HS-5 (cell line): ENCODE measurements at places on chromosomes 4 and X.
A peak's percentile ranks its signal among the peaks of the same experiment; 100 is the strongest.

GRCh38 chr4:143351774-143352451 lies 15.2 kb downstream of the GAB1 start:
- no peak for DNase-seq

DNA sequence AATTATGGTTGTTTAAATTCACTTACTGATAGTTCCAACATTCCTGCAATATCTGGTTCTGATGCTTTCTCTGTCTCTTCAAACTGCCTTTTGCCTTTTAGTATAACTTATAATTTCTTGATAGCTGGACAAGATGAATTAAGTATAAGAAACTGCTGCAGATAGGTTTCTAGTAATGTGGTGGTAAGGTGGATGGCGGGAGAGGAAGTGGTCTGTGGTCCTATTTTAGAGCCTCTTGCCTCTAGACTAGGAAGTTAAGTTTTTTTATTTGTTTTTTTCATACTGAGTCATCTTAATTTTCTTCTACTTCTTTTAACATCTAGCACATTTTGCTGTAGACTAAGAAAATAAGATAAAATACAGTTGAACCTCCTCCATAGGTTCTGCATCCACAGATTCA lies 310.0 kb downstream of the SLITRK2 start:
- no peak for DNase-seq

- no peak for DNase-seq
These were observed 627.4 kb upstream of the BOD1L1 start for GRCh38 chr4:14254926-14255325.

GRCh38 chrX:148577741-148578140 lies 77.3 kb downstream of the AFF2 start:
- no peak for DNase-seq

- no peak for DNase-seq
These were observed 1877.9 kb upstream of the PCDH7 start for GRCh38 chr4:28842271-28842670.

DNA sequence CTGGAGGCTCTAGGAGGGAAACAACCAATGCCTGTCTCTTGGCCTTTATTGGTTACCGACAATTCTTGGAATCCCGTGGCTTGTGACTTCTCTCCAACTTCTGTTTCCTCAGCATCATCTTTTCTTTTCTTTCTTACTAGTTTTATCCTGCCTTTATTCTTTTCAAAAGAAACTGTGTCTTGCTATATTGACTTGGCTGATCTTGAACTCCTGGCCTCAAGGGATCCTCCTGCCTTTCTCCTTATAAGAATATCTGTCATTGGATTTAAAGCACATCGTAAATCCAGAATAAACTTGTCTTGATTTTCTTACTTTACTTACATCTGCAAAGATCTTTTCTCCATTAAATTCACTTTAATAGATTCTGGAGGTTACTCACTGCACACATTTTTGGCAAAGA lies 49.9 kb upstream of the UGT2B10 start:
- no peak for DNase-seq

DNA sequence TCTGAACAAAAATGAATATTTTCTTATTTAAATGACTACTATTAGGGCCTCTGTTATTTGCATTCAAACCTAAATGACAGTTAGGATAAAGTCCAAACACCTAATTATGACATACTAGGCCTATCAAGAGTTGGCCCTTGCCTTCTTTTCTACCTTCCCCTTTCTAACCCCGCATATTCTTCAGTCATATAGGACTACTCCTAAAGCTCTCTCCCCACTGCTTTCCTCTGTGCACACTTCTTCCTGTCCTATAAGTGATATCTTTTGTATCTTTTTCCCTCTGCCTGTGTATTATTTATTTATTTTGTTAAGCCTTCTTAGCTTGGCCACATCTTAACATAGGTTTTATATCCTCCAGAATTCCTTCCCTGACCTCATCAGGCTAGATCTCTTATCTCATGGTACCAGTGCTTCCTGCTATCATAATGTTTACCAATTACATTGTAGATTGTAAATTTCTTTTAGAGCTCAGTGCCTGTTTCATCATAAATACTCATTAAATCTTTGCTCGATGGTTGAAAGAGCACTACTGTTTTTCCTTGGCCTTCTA lies 22.5 kb downstream of the ERVMER34-1 start:
- no peak for DNase-seq

GRCh38 chr4:154004016-154004415 lies 215.1 kb upstream of the SFRP2 start:
- no peak for DNase-seq

DNA sequence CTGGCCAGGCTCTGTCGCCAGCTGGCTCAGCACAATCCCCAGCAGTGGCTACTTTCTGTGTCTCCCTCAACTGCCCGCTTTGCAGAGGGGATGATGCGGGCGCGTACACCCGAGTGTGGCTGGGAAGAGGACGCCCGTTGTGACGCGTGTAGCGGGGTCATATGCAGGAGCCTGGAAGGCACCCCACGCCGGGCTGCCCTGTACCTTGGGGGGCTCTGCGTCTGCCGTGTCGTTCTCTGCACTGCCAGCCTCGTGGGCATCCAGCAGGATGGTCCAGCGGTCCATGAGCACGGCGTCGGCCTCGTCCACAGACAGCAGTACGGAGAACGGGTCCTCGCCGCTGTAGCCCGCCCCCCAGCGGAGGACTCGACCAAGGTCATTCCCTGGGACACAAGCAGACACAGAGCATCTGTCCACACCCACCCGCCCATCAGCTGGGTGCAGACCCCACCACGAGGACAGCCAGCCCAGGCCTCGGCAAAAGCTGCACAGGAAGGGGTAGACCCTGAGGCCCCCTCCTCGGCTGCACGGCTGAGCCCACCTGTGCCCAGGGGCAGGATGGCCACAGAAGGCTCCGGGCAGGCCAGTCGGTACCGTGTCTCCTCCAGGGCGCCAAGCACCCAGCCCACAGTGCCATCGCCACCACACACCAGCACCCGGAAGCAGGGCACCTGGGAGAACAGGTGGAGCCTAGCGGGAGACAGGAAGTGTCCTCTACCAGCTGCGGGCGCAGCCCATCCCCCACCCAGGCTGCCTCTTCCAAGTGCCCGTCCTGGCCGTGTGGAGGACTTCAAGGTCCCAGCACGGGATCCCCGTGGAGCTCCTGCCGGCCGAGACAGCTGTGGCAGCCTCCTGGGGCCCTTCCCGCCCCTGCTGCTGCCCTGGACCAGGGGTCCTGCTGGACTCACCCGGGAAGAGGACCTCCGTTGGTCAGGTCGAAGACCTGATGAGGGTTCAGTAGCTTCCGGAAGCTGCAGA lies 10.8 kb downstream of the DGKQ start:
- no peak for DNase-seq

DNA sequence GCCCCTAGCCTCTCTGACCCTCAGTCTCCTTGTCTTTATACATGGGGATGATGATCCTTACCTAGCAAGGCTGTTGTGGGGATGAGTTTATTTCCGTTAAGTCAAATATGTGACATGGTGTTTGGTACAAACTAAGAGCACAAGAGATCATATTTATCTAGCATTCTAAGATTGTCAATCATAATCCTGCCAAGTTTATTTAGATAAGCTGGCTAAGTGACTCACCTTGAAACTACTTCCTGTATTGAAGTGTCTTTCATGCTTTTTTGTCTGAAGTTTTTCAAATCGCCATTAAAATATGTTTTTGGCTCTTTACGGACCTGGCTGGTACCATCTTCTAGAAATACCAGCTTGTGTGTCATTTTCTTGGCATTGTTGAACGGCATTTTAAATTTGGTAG lies 30.7 kb downstream of the MAP7D3 start:
- no peak for DNase-seq

GRCh38 chrX:148537556-148538182 lies 37.3 kb downstream of the AFF2 start:
- DNase-seq, result no peak

GRCh38 chrX:22378296-22378695 lies 105.6 kb downstream of the CBLL2 start:
- DNase-seq, result no peak

DNA sequence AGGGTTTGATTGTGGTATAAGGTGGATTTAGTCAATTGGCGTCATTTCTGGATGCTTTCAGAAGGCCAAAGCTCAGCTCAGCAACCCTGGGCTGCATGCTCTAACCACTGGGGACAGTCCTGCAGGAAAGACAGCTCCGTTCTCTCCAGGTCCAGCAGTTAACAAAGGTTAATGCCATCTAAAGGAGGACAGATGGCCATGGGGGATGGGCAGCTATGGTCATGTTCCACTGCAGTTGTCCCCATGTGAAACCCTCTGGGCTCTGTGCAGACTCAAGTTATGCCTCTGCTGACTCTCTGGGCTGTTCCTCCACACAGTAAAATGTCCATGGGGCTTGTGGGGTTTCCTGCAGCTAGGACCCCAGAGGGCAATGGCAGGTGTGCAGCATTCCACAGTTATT lies 562.1 kb upstream of the ADGRL3 start:
- DNase-seq, result no peak

DNA sequence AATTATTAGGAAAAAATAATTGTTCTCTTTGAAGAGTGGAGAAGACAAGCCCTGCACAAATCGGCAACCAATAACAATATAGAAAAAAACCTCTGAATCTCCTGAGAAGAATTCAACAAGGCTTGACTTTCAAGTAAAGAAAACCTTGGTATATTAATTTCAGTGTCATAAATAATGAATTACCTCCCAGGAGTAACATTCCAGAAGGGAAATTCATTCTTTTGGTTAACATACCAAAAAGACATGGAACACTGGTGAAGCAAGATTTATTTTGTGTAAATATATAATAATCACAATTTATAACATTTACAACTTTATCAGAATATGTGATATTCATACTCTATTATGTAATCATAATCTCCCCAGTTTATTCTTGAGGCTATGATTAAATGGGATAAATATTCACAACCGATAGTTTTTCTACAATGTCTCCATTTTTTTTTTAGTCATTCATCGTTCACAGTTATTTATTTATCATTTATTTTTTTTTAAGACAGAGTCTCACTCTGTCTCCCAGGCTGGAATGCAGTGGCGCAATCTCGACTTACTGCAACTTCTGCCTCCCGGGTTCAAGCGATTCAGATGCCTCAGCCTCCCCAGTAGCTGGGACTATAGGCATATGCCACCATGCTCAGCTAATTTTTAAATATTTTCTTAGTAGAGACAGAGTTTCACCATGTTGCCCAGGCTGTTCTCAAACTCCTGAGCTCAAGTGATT lies 53.0 kb upstream of the RPS6KA6 start:
- no peak for DNase-seq

DNA sequence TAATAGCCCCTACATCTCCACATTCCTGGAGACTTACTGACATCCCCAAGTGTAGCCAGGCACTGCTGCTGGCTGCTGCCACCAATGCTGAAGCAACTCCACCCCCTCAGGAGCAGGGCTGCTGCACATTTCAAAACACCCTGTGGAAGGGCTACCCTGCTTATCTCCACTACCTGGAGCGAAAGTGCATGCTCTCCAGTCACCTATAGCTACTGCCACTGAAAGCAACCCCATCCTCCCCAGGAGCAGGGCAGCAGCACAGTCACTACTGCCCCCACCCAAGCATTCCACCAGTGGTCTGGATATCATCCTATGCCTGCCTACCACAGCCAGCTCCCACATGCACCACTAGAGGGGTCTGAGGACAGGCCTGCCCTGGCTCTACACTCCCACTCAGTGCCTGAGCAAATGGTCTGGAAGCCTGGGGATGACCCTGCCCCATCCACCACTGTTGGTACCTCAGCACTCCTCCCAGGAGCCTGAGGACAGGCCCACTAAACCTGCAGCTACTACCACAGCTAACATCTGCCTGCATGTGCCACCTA lies 55.3 kb downstream of the MANBA start:
- DNase-seq, result no peak

DNA sequence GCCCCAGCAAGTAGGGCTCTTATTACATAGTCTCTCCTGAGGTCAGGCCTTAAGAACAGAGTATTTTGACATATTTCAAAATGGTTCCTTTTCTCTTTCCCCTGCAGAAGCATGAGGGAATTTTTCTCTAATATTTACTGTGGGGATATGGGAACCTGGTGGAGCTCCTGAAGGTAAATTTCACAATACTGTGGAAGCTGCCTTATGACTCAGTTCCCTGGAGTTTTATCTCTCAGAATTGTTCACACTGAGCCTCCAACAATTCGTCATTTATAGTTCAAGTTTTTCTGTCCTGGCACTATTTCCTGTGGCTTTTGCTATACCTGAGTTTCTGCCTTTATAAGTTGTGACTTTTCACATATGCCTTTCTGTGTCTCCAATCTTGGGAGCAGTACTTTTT lies 607.2 kb upstream of the NDST4 start:
- peak; percentile 13 for DNase-seq

GRCh38 chr4:153212736-153213135 lies 8.5 kb downstream of the TRIM2 start:
- no peak for DNase-seq

GRCh38 chr4:179530958-179531357 lies 2088.7 kb upstream of the AGA start:
- no peak for DNase-seq

- no peak for DNase-seq
These were observed 2.9 kb downstream of the GNRHR start for GRCh38 chr4:67751260-67751659.

DNA sequence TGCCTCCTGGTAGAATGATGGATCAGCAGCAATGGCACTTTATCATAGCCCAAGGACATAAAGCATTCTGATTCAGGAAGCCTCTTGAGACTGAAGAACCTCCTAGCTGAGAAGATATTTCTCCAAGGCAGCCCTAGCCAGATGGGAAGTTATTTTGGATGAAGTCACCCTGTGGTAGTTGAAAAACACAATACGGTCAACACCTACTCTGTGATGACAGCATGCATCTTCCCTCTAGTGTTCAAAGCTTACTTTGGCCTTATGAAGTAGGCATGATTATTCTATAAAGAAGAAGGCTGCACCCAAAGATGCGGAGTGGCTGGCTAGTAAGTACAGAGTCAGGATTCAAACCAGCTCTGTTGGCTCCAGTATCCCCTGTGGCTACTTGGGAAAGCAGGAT lies 47.9 kb downstream of the TLR10 start:
- no peak for DNase-seq

GRCh38 chr4:115575851-115576250 lies 462.4 kb upstream of the NDST4 start:
- DNase-seq, result peak; percentile 1

DNA sequence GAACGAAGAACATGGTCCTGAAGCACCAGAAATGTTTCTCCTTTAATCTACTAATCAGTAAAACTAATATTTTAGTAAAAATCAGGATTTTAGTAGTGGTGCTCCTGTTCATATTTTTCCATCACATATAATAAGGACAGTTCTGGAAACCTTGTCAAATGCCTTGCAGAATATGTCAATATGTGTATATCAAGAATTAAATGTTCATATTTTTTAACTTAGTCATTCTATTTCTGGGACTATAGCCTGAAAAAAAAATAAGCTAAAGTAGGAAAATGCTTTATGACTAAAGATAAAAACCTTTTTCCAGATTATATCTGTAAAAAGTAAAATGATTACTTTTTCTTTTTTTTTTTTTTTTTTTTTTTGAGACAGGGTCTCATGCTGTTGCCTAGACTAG lies 65.1 kb downstream of the MAB21L2 start:
- no peak for DNase-seq

GRCh38 chrX:12441381-12442128 lies 303.3 kb downstream of the FRMPD4 start:
- DNase-seq, result peak; percentile 67

GRCh38 chr4:145884775-145885174 lies 53.8 kb downstream of the ZNF827 start:
- no peak for DNase-seq
